ENCODE measurements at places on chromosomes 4 and X. TPM values are rescaled to one million over a fixed set of nuclear protein-coding genes. Genes with fewer than 3 reads are reported as not detected.

DNA sequence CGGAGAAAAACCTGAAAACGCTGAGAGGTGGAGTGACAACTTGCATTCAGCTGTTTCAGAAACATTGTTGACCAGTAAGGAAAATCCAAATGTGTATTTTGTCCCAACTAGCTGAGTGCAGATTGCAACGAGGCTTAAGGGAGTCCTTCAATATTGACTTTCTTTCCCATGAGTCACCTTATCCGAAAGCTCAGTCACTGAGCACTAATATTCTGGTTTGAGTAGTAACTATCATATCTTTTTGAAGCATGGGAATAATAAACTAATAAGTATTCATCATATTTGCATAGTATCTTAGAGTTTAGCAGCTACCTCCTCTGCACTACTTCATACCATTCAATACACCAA, 604.3 kb downstream of the PACRGL start:
- no peaks in the 10 kb centered on the region for H3K36me3 ChIP-seq
- no peaks in the 10 kb centered on the region for H3K4me1 ChIP-seq
- H3K27me3 ChIP-seq: peaks cover 4% of the 10 kb centered on the region
- no peak overlapping the region for H3K4me3 ChIP-seq

- DNase-seq: no peak
- H3K27me3 ChIP-seq: no peaks in the 10 kb centered on the region
- H3K4me3 ChIP-seq: no peak overlapping the region
- no peaks in the 10 kb centered on the region for H3K36me3 ChIP-seq
Observed at GRCh38 chr4:61445374-61446063, 245.4 kb downstream of the ADGRL3 start.

APOO gene
- total RNA-seq: 28.7 TPM

TMEM271 gene
- total RNA-seq: 1.4 TPM

DNA sequence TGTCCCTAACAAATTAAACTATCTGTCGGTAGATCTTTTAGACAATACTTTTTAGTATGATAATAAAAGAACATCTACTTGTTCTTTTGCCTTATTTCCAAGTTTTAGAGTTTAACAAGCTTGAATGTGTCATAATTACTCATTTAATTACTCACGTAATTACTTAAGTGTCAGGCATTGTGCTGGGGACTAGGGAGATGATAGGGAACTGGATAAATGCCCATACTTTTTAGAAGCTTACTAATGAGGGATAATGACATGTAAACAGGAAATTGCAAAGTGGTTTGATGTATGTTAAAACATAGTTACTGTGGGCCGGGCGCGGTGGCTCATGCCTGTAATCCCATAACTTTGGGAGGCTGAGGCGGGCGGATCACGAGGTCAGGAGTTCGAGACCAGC, 158.3 kb downstream of the DMD start:
- no peak overlapping the region for H3K27ac ChIP-seq
- DNase-seq: no peak
- no peaks in the 10 kb centered on the region for H3K4me1 ChIP-seq
- no peaks in the 10 kb centered on the region for H3K36me3 ChIP-seq
- no peak overlapping the region for H3K4me3 ChIP-seq

GRCh38 chr4:100087743-100088142, 102.5 kb downstream of the DDIT4L start:
- no peaks in the 10 kb centered on the region for H3K36me3 ChIP-seq
- no peaks in the 10 kb centered on the region for H3K27me3 ChIP-seq
- H3K4me1 ChIP-seq: no peaks in the 10 kb centered on the region

CYTL1 gene
- total RNA-seq: 6.6 TPM

DNA sequence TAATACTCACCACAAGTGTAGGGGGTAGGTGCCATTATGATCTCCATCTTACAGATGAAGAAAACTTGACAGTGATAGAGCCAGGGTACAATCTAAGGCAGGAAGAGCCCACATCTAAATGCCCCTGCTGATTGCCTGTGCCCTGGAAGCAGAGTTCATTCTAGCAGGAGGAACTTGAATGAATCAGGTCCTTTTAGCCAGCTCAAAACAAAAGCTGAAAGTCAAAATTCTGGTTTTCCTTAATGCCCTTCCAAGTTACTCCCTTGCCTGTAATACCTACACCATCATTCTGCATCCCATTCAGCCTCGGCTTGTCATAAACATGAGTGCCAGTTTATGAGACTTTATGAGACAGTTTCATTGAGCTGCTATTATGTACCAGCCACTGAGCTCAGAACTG, 89.6 kb downstream of the SCD5 start:
- H3K27ac ChIP-seq: no peak overlapping the region
- DNase-seq: no peak
- no peaks in the 10 kb centered on the region for H3K27me3 ChIP-seq
- no peak overlapping the region for H3K4me3 ChIP-seq
- H3K36me3 ChIP-seq: no peaks in the 10 kb centered on the region
- no peaks in the 10 kb centered on the region for H3K4me1 ChIP-seq

DNA sequence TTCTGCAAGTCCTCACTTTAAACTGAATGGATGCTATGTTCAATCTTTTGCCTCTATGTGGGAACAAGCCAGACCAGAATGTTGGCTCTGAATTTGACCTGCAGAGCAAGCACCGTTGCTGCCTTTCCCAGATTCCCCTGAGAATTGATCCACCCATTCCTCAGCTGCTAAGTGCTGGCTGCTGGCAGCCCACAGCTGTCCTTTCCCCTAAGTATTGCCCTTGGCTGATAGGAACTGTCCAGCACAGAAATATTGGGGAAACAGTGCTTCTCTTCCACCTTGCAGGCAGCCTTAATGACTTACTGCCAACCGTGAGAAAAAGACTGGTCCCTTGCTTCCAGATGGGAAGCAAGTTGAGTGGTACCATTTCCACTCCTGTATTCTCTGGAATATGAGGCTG, 475.9 kb downstream of the PDHA2 start:
- H3K4me3 ChIP-seq: no peak overlapping the region
- peak; percentile 54 for DNase-seq
- no peaks in the 10 kb centered on the region for H3K36me3 ChIP-seq
- no peaks in the 10 kb centered on the region for H3K27me3 ChIP-seq
- no peak overlapping the region for H3K27ac ChIP-seq
- no peaks in the 10 kb centered on the region for H3K4me1 ChIP-seq

SYN1 gene
- 0.33 TPM for total RNA-seq

DNA sequence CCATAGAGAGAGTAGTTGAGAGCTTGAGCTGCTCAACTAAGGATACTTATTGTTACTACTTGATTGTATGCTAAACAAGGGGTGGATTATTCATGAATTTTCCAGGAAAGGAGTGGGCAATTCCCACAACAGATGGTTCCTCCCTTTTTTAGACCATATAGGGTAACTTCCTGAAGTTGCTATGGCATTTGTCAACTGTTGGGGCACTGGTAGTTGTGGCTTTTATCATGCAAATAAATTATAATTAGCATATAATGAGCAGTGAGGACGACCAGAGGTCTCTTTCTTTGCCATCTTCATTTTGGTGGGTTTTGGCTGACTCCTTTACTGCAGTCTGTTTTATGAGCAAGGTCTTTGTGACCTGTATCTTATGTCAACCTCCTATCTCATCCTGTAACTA, 1403.5 kb upstream of the PABPC4L start:
- H3K36me3 ChIP-seq: no peaks in the 10 kb centered on the region
- H3K4me3 ChIP-seq: no peak overlapping the region
- H3K4me1 ChIP-seq: no peaks in the 10 kb centered on the region
- no peaks in the 10 kb centered on the region for H3K27me3 ChIP-seq
- no peak for DNase-seq
- no peak overlapping the region for H3K27ac ChIP-seq

DNA sequence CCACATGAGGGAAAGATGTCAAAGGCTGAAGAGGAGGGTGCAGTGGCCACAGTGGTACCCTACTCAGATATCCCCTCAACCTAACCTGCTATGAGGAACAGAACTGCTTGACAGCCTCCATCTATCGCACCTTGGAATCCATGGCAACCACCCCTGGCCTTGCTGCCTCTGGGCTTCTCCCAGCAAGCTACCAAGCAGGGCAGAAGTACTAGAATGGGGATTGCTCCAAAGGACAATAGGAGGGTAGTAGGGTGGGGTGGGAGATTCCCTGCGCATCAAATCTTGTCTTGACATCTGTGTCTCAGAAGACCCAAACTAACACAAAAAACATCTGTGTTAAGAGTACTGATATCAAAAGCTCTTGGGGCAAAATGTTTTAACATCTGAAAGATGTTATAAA, 118.2 kb downstream of the FBXW7 start:
- H3K36me3 ChIP-seq: no peaks in the 10 kb centered on the region
- H3K4me3 ChIP-seq: no peak overlapping the region
- H3K27ac ChIP-seq: no peak overlapping the region
- DNase-seq: no peak

CXorf65 gene
- 0.28 TPM for total RNA-seq

GRCh38 chrX:128106630-128107029, 54.4 kb upstream of the ACTRT1 start:
- H3K27ac ChIP-seq: no peak overlapping the region
- no peaks in the 10 kb centered on the region for H3K36me3 ChIP-seq
- H3K27me3 ChIP-seq: no peaks in the 10 kb centered on the region
- no peak overlapping the region for H3K4me3 ChIP-seq
- H3K4me1 ChIP-seq: no peaks in the 10 kb centered on the region

DNA sequence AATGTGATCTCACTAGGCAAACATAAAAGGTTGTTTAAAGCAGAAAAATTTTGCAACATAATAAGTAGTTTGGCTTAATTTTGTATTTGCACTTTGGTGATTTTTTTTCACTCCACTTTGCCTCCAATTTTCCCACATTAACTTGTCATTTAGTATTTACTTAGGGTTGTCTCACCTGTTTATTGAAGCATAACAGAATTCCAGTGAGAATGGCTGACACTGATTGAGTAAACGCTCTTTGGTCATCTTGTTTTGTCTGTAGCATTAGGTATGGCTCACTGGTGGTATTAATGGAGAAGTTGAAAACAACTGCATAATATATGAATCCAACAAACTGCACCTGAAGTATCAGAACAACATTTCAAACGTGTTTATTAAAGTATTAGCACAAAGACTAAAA, 799.5 kb upstream of the ADGRL3 start:
- no peaks in the 10 kb centered on the region for H3K4me1 ChIP-seq
- no peaks in the 10 kb centered on the region for H3K27me3 ChIP-seq
- no peak for DNase-seq
- no peak overlapping the region for H3K4me3 ChIP-seq

- H3K27me3 ChIP-seq: no peaks in the 10 kb centered on the region
- peaks cover 39% of the 10 kb centered on the region for H3K4me1 ChIP-seq
- H3K36me3 ChIP-seq: no peaks in the 10 kb centered on the region
- no peak for DNase-seq
Observed at GRCh38 chrX:106899276-106899675, 3.9 kb downstream of the RIPPLY1 start.

DNA sequence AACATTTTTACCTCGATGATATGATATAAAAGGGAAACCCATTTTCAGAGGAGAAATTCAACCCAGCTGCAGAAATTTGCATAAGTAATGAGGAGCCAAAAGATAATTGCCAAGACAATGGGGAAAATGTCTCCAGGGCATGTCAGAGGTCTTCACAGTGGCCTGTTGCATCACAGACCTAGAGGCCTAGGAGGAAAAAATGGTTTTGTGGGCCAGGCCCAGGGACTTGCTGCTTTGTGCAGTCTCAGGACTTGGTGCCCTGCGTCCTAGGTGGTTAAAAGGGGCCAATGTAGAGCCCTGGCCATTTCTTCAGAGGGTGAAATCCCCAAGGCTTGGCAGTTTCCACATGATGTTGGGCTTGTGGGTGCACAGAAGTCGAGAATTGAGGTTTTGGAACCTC, 106.9 kb downstream of the CPXCR1 start:
- H3K4me3 ChIP-seq: no peak overlapping the region
- H3K27me3 ChIP-seq: no peaks in the 10 kb centered on the region
- DNase-seq: no peak
- no peaks in the 10 kb centered on the region for H3K4me1 ChIP-seq

DNA sequence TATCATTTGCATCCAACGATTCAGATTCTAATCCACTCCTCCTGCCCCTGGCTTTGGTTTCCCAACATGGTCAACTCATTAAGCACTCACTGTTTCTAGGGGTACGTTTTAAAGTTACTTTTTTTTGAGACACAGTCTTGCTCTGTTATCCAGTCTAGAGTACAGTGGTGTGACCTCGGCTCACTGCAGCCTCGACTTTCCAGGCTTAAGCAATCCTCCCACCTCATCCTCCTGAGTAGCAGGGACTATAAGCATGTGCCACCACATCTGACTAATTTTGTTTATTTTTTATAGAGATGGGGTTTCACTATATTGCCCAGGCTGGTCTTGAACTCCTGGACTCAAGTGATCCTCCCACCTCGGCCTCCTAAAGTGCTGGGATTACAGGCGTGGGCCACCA, 48.9 kb downstream of the TMEM156 start:
- no peak overlapping the region for H3K27ac ChIP-seq
- no peaks in the 10 kb centered on the region for H3K36me3 ChIP-seq
- H3K4me1 ChIP-seq: peaks cover 17% of the 10 kb centered on the region
- DNase-seq: no peak
- H3K27me3 ChIP-seq: no peaks in the 10 kb centered on the region

DNA sequence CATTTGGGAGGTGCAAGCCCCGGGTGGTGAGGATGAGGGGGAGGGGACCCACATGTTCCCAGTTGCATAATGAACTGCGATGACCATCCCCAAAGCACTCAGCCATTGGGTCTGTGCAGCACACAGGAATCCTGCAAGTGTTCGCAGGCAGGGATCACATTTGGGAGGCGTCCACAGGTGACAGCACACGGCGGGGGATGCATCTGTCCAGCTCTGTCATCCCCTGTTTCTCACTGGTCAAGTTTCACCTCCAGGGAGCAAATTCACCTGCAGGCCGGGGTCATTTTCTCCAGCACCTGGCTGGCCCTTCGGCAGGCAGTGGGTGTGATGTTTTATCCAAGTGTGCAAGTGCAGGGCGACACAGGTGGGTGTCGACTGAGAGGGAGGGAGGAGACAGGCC, 33.3 kb upstream of the SORCS2 start:
- H3K4me1 ChIP-seq: peaks cover 42% of the 10 kb centered on the region
- H3K4me3 ChIP-seq: no peak overlapping the region
- H3K27me3 ChIP-seq: no peaks in the 10 kb centered on the region
- peak overlapping the region; percentile 79 for H3K27ac ChIP-seq

CFP gene
- 0.08 TPM for total RNA-seq

C4orf50 gene
- not detected for total RNA-seq

GRCh38 chr4:42655921-42656678, 805 bp downstream of the ATP8A1 start:
- no peak overlapping the region for H3K27ac ChIP-seq
- no peaks in the 10 kb centered on the region for H3K4me1 ChIP-seq
- H3K27me3 ChIP-seq: peaks cover 10% of the 10 kb centered on the region
- peak overlapping the region; percentile 62 for H3K4me3 ChIP-seq

DNA sequence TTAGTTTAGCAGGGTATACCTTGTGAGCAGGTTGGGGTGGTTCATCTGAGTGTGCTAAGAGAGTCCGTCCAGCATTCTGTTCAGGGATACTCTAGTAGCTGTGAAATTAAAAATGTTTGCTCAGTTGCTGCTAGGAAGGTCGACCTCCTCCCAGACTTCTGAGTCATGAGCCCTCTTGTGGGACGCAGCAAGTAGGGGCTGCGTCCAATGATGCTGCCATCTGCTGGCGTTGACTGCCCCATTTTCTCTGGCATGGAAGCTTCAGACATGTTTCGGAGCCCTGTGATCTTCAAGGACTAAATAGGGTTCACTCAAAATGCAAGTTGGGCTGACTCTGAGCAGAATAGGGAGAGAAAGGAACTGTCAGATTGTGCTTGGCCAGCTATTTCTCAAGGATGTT, 201.0 kb upstream of the ARSJ start:
- no peaks in the 10 kb centered on the region for H3K27me3 ChIP-seq
- H3K4me1 ChIP-seq: peaks cover 2% of the 10 kb centered on the region
- no peak overlapping the region for H3K27ac ChIP-seq
- H3K4me3 ChIP-seq: no peak overlapping the region
- H3K36me3 ChIP-seq: peaks cover 3% of the 10 kb centered on the region
- peak; percentile 77 for DNase-seq
